Activated T-helper 1 cell treated with anti-CD3 and anti-CD28 coated beads, Interleukin-12 subunit alpha, Interleukin-12 subunit beta, Interleukin-2, Interleukin-4 antibody, amounts not matched to agents 30 ng/mL and 10 ng/mL and 1 ng/mL, durations not matched to agents 14 hours and 24 hours and 36 hours (primary cell): ENCODE measurements at places on chromosomes 2 and 18. TPM values are rescaled to one million over a fixed set of nuclear protein-coding genes. Genes with fewer than 3 reads are reported as not detected.

GRCh38 chr2:4174796-4175195 lies 471.4 kb downstream of the DCDC2C start:
- no peaks in the 10 kb centered on the region for H3K27me3 ChIP-seq
- no peaks in the 10 kb centered on the region for H3K36me3 ChIP-seq
- no peak overlapping the region for H3K27ac ChIP-seq
- H3K4me3 ChIP-seq, result no peak overlapping the region

GRCh38 chr2:20048488-20049448 lies 2.7 kb downstream of the LAPTM4A start:
- no peak for DNase-seq
- no peaks in the 10 kb centered on the region for H3K27me3 ChIP-seq
- H3K4me3 ChIP-seq, result no peak overlapping the region
- H3K4me1 ChIP-seq, result peaks cover 26% of the 10 kb centered on the region

GRCh38 chr2:39851651-39852110 lies 72.6 kb upstream of the THUMPD2 start:
- no peak overlapping the region for H3K27ac ChIP-seq
- H3K27me3 ChIP-seq, result peaks cover 15% of the 10 kb centered on the region
- DNase-seq, result no peak
- H3K4me1 ChIP-seq, result peaks cover 6% of the 10 kb centered on the region

DNA sequence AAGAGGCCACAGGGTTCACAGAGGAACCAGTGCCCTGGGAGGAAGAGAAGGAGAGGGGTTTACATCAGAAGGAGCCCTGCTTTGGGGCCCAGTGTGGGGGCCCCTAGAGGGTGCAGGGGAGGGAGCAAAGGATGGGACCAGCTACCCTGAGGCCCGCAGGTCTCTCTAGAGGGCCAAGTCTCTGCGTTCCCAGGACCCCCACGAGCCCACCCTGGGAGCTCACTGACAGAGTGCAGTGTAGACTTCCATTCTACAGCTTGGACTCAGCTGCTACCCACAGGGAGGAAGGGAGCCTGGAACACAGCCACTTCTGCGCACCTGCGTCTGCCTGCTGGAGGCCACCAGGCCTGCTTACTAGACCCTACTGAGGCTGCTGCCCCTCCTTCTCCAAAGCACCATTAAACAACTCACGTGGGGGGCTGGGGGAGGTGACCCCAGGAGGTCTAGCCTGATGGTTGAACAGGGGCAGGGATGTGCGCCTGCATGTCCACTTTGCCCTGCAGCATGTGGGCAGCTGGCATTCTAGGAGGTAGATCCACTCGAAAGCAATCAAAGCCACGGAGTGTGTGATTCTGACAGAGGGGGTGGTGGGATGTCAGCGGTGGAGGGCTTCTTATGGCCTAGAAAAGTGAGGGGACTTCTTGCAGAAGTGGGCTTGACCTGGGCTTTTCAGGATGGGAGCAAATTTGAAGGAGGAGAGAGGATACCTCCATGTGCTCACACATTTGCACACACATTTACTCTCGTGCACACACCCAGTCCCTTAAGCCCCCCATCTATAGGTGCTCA lies 90.2 kb downstream of the ZFP36L2 start:
- H3K27me3 ChIP-seq, result no peaks in the 10 kb centered on the region
- no peak for DNase-seq
- peaks cover 8% of the 10 kb centered on the region for H3K36me3 ChIP-seq
- peaks cover 82% of the 10 kb centered on the region for H3K4me1 ChIP-seq
- H3K4me3 ChIP-seq, result peak overlapping the region; percentile 51

The SYT4 gene
- total RNA-seq, result not detected in 2 replicates

The TRIM43 gene
- not detected in 2 replicates for total RNA-seq

GRCh38 chr2:31319406-31320175 lies 85.6 kb downstream of the EHD3 start:
- H3K27ac ChIP-seq, result peak overlapping the region; percentile 54
- peaks cover 68% of the 10 kb centered on the region for H3K4me1 ChIP-seq
- DNase-seq, result peak; percentile 25
- peaks cover 2% of the 10 kb centered on the region for H3K36me3 ChIP-seq
- H3K27me3 ChIP-seq, result no peaks in the 10 kb centered on the region

DNA sequence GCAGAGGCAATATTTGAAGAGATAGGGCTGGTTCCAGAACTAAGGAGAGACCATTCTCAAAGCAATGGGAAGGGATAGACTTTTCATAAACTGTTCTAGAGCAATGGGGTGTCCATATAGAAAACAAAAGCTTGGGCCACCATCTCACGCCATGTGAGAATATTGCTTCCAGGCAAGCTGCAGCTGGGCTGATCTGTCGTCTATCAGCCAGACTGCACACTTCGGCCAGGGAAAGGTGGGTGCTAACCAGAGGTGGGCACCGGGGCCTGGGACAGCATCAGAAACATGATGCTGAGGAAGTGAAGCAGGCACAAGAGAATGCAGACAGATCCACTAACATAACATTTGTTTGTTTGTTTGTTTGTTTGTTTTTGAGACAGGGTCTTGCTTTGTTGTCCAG lies 43.7 kb downstream of the MYO7B start:
- no peak overlapping the region for H3K27ac ChIP-seq
- H3K4me1 ChIP-seq, result peaks cover 7% of the 10 kb centered on the region
- H3K4me3 ChIP-seq, result no peak overlapping the region

The POU3F3 gene
- not detected in 2 replicates for total RNA-seq

The GREB1L gene
- total RNA-seq, result not detected in 2 replicates

GRCh38 chr18:10457767-10458166 lies 3.3 kb downstream of the APCDD1 start:
- no peak overlapping the region for H3K27ac ChIP-seq
- peaks cover 34% of the 10 kb centered on the region for H3K27me3 ChIP-seq
- no peaks in the 10 kb centered on the region for H3K36me3 ChIP-seq
- no peaks in the 10 kb centered on the region for H3K4me1 ChIP-seq
- no peak overlapping the region for H3K4me3 ChIP-seq

The SMYD1 gene
- not detected in 2 replicates for total RNA-seq

GRCh38 chr2:45273412-45274249 lies 264.4 kb upstream of the SIX2 start:
- no peak for DNase-seq
- H3K4me3 ChIP-seq, result no peak overlapping the region
- peaks cover 4% of the 10 kb centered on the region for H3K4me1 ChIP-seq
- H3K36me3 ChIP-seq, result no peaks in the 10 kb centered on the region

DNA sequence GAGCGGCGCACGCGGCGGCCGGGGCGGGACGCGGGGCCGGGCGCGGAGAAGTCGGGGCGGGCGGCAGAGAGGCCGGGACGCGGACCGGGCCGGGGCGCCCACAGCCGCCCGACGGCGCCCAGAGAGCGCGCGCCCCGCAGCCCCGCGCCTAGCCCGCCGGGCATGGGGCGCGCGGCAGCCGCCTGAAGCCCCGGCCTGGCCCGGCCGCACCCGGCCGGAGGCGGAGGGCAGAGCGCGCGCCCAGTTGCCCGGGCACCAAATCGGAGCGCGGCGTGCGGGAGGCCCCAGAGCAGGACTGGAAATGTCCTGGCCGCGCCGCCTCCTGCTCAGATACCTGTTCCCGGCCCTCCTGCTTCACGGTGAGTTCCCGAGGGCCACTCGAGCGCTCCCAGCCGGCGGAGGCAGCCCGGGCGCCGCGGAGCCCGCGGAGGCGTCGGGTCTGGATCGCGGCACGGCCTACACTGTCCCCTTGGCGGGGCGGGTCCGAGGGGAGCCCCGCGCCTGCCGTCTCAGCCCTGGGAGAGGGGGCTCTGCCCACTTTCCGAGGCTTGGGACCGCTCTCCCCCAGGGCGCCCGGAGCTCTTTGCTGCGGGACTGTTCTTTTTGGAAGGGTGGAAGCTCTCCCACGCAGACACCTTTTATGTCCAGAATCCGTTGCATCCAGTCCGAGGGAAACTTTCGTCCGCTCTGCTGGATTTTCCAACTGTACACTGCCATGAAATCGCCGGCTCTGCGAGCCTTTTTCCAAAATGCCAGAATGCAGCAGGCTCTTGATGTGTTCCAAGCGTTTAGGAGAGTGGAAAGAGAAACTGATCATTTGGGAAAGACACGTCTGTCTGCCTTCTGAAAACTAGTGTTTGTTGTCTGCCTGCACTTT lies 484 bp downstream of the APCDD1 start:
- H3K4me1 ChIP-seq, result no peaks in the 10 kb centered on the region
- peaks cover 48% of the 10 kb centered on the region for H3K27me3 ChIP-seq
- no peaks in the 10 kb centered on the region for H3K36me3 ChIP-seq
- H3K27ac ChIP-seq, result no peak overlapping the region
- DNase-seq, result no peak

The CD226 gene
- total RNA-seq, result 134 and 141 TPM in 2 replicates

GRCh38 chr2:55111570-55112228 lies 61.4 kb upstream of the RTN4 start:
- no peaks in the 10 kb centered on the region for H3K36me3 ChIP-seq
- no peak for DNase-seq
- no peak overlapping the region for H3K27ac ChIP-seq
- H3K4me1 ChIP-seq, result peaks cover 5% of the 10 kb centered on the region
- no peak overlapping the region for H3K4me3 ChIP-seq
- H3K27me3 ChIP-seq, result no peaks in the 10 kb centered on the region

DNA sequence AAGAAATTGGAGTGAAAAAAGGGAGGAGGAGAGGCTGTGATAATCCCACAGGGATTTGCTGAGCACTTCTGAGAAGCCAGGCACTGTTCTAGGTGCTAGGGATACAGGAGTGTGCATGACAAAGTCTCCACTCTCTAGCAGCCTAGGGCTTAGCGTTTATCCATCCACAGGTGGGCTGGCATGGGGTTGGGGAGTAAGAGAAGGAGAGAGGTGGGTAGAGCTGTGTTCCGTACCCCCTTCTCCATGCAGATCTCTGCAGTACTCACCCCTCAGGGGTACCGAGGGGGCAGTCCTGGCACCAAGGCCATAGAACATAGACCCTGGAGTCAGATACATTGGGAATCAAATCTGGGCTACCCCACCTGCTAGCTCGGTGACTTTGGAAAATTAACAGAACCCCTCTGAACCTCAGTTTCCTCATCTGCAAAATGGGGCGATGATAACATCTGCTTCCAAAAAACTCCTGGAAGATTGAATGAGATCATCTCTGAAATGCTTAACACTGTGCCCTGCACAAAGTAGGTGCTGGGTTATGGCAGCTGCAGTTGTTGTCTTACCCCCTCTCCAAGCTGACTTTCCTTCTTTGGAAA lies 18.6 kb downstream of the FOSL2 start:
- no peak for DNase-seq
- peaks cover 60% of the 10 kb centered on the region for H3K4me1 ChIP-seq
- peaks cover 78% of the 10 kb centered on the region for H3K36me3 ChIP-seq
- no peaks in the 10 kb centered on the region for H3K27me3 ChIP-seq

DNA sequence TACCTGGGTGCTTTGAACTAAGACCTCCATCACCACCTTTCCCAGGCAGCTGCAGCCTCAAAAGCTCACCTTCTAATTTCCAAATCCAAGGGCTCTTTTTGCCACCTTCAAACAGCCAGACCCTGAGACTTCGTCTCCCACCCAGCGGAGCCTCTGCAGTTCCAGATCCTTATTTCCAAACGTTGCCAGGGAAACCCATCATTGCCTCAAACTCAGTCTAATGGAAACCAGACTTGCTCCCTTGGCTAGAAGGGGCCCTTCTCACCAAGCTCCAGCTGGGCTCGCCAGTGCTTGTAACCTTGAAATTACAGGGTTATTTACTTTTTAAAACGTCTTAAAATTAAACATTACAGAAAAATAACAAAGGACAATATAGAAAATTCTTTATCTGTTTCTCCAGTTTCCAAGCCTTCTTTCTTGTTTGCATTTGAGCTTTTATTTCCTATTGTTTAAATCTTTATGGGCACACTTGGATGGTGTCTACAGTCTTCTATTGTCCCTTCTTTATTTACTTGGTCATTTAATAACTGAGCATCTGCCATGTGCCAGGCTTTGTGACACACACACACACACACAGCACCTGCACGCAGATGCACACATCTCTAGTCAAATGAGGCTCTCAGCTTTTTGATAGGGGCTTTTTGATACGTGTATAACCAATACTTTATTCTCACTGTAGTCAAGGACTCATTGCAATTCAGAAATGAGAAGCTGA lies 36.1 kb downstream of the TRPM8 start:
- H3K36me3 ChIP-seq, result no peaks in the 10 kb centered on the region
- DNase-seq, result no peak
- no peak overlapping the region for H3K4me3 ChIP-seq
- H3K4me1 ChIP-seq, result no peaks in the 10 kb centered on the region
- H3K27me3 ChIP-seq, result peaks cover 18% of the 10 kb centered on the region

The PCARE gene
- total RNA-seq, result not detected in 2 replicates

GRCh38 chr2:40332191-40332826 lies 119.6 kb downstream of the SLC8A1 start:
- DNase-seq, result no peak
- no peaks in the 10 kb centered on the region for H3K36me3 ChIP-seq
- no peak overlapping the region for H3K27ac ChIP-seq
- no peak overlapping the region for H3K4me3 ChIP-seq
- H3K27me3 ChIP-seq, result no peaks in the 10 kb centered on the region

DNA sequence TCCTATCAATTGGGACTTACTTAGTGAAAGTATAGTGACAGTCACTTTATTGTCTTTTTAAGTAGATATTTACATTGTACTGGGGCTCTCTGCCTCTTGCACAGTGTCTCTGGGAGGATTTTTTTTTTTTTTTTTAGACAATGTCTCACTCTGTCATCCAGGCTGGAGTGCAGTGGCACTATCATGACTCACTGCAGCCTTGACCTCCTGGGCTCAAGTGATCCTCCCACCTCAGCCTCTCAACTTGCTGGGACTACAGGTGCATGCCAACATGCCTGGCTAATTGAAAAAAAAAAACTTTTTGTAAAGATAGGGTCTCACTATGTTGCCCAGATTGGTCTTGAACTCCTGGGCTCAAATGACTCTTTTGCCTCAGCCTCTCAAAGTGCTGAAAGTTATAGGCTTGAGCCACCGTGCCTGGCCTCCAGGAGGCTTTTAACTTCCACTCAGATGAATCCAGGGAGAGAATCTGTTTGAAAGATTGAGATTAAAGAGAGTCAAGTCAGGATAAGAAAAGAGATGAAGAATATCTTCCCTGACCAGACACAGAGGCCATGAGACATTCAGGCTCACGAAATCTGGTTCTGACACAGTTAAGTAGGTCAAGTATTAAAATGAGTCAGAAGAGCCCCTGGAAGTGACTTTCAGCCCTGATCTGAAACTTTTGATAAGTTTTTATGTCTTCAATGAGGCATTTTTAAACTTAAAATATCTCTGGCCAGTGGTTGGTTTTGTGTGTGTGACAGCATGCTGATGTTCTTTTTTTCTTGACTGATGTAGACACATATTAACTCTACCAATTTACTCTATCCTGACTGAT lies 18.3 kb downstream of the ARHGEF33 start:
- H3K27ac ChIP-seq, result peak overlapping the region; percentile 10
- peaks cover 6% of the 10 kb centered on the region for H3K27me3 ChIP-seq
- no peak for DNase-seq
- no peak overlapping the region for H3K4me3 ChIP-seq
- peaks cover 17% of the 10 kb centered on the region for H3K4me1 ChIP-seq
- no peaks in the 10 kb centered on the region for H3K36me3 ChIP-seq

The FSHR gene
- not detected in 2 replicates for total RNA-seq
